ACHN (cell line): ENCODE measurements at places on chromosomes 3 and 15.

- DNase-seq: no peak
These were observed 93.6 kb downstream of the TBC1D2B start for GRCh38 chr15:77983708-77984445.

GRCh38 chr3:158742871-158743663 is 10.8 kb upstream of the RARRES1 start:
- no peak for DNase-seq

GRCh38 chr15:69742361-69742760 is 289.7 kb downstream of the RPLP1 start:
- no peak for DNase-seq

DNA sequence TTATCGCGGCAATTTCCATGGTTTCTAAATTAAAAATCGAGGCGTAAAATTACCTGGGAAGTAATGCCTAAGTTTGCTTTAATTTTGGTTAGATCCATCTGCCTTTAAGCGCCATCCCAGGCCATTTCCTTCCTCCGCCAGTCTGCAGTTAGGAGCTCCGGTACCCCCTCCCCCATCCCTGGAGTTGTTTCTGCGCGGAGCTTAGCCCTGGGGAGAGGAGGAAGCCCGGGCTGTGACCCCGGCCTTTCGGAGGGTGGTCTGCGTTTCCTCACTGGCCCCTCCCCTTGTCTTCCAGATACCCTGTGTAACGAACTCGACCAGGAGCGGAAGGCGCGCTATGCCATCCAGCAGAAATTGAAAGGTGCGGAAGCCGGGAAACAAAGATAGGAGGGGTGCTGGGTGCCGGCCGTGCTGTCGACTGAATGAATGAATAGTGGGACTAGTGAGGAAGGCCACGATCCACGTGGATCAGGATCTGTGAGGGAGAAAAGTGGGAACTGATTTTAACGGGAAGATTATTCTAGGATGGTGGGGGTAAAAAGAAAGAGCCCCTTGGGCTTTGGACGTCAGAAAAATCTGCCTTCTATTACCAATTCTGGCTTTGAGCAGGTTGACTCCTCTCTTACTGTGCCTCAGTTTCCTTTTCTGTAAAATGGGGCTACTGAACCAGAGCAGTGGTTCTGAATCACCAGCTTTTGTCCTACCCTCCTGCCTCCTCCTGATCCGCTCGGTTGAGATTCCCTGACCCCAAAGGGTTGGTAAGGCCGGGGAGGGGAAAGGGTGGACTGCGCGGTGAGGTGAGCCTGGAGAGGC is 6.7 kb downstream of the RNU6-1 start:
- DNase-seq: no peak

DNA sequence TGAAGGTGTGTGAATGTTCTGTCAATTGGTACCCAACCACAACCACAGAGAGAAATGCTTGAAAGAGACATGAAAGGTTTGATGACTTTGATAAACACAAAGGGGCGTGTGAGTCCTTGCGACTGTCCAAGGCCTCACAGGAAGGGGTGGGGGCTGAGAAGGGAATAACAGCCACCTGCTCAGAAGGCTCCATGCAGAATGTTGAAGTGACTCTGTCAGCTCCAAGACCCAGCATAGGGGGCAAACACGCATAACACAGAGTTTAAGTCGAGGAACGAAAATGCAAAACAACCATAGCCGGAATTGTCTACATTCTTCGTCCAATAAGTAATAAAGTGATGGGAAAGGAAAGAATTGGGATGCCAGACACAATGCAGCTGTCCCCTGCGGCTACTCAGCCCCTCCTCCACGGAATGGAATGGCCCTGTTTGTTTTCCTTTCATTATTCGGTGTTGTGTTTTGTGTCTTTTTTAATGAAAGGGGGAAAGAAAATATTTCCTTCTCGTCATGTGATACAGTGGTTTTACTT is 19.9 kb downstream of the TMEM212 start:
- DNase-seq: no peak

- DNase-seq: no peak
These were observed 17.5 kb downstream of the TGM5 start for GRCh38 chr15:43249236-43249635.
